Erythroblast (primary cell): ENCODE measurements at places on chromosomes 5 and 9.

GRCh38 chr5:152274224-152274623, 130.9 kb downstream of the NMUR2 start:
- DNase-seq = no peak

DNA sequence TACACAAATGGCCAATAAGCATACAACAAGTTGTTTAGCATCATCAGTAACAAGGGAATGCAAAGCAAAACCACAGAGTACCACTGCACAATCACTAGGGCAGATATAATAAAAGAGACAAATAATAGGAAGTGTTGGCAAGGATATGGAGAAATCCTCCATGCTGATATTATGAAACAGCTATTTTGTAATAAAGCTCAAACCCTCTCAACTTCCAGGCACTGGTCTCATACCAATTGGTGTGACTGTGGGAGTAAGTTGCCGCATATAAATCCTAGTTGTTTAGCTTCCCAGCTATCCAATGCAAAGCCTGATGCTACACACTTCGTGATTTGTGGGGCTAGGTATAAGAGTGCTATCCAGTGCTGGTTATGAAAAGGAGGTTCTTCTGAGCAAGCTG, 88.6 kb downstream of the SMIM23 start:
- no peak for DNase-seq

DNA sequence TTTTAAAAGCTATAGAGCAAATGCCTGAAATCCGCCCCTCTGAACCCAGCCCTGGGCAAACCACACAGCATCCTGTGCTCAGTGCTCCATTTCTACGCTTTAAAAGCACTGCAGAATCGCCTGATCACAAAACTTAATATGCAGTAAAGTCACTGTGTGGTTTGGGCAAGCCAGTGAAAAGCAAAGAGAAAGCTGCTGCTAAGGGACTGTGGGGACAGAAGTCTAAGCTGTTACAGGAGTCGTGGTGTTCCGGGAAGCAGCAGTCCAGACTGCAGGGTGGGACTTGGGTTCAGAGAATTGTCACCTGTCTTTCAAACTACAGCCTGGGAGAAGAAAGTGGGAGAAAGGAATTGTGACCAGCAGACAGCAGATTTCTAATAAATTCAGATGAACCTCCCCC, 8.2 kb downstream of the RAPGEF1 start:
- no peak for DNase-seq

DNA sequence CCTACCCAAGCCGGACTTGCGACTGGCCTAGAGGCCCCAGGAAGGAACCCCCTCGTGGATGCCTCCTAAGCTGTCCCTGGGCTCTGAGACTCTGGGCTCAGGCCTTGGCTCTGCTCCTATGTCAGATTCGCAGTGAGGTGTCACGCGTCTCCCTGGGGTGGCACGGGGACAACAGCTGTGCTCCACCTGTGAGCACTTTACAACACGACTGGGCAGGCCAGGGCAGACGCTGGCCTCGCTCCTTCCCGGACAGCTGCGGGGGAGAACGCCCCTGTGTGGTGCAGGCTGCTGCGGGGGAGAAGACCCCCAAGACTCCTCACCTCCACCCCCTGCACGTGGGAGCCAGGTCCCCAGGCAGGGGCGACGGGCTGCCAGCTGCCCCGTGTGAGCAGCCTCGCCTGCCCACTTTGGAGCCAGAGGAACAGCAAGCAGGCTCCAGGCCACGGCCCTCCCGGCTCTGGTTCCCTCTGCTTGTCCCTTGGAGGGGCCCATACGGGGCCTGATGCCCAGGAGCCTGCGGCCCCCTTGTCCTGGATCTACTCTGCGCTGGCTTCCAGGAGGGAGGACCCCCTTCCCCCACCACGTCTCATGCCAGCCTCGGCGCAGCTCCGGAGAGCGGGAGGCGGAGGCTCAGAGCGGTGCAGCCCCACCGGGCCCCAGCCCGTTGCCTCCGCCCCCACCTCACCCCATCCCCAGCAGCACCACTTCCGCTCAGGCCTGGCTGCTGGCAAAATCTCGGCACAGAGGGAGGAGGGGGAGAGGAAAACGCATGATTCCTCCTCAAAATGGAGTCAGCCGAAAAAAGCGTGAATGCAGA, 36.0 kb downstream of the SARDH start:
- no peak for DNase-seq

GRCh38 chr9:121233906-121234831, 32.5 kb upstream of the RAB14 start:
- no peak for DNase-seq

DNA sequence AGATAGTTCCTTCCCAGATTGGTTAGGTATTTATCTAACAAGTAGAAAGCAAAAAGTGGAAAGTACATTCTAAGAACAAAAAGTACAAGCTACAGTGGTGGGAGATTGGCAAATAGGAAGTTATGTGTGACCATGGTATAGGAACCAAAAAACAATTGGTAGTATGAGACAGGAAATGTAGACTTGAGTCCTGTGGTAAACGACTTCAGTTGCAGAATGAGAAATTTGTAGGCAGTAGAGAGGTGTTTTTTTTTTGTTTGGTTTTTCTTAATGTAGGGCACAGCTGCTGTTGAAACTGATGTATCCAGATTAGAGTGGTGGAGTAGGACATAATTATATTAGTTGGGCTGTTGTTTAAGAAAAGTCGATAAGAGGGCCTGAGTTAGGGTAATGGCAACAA, 72.0 kb downstream of the CCNH start:
- DNase-seq = no peak

GRCh38 chr9:92654481-92655301, 15.2 kb downstream of the IPPK start:
- DNase-seq = peak; percentile 68
